ENCODE measurements at places on chromosomes 7 and 10.

- DNase-seq: no peak
Measured at GRCh38 chr10:79453392-79453791, 8.0 kb upstream of the ZCCHC24 start.

DNA sequence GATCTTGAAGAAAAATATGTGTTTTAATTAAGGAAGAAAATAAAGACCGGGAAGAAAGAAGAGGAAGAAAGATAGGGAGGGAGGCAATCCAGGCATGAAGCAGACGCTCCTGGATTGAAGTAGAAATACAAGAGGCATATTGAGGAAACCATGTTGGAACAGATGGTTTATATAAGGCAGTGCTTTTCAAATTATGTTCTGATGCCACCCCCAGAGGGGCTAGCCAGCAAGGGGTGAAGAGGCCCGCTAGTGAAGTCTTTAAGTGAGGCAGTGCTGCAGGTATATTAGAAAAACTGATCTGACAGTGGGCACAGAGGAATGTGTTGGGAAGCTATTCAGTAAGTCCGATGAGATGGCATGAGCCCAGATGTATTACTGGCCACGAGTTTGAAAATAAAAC lies 40.1 kb downstream of the REEP3 start:
- no peak for DNase-seq

DNA sequence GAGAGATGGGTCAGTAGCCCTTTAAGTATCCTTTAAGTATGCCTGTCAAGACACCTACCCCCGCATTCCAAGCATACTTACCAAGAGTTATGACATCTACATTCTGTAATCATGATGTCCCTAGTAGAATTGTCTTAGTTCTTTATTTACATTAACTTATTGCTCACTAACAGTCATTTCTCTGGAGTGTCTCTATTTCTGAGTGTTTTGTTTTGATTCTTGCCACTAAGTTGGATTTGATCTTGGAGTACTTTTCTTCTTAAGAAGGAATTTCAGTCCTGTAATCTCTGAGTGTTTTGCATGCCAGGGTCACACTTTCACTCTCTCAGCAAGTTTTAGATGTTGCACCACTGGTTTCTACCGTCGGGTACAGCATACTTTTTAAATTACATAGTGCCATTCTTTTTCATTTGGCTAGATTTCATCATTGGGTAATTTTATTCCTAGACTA lies 1053.9 kb downstream of the KCNMA1 start:
- DNase-seq: no peak

DNA sequence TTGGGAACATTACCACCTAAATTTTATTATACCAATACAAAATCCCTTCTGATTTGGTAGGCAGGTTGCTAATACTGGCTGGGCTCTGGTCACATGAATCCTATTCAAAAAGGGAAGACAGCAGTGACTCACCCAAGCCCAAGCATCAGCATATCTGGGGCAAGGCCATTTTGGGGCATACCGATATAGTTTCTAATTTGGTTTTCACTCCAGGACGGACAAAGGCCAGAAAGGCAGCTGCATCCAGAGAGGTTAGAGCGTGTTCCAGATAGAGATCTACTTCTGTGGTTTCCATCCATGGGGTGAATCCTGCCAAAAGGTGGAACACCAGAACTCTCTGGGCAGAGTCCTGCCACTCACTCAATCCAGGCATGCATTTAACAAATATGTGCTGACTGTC lies 335.8 kb downstream of the ELMO1 start:
- no peak for DNase-seq

DNA sequence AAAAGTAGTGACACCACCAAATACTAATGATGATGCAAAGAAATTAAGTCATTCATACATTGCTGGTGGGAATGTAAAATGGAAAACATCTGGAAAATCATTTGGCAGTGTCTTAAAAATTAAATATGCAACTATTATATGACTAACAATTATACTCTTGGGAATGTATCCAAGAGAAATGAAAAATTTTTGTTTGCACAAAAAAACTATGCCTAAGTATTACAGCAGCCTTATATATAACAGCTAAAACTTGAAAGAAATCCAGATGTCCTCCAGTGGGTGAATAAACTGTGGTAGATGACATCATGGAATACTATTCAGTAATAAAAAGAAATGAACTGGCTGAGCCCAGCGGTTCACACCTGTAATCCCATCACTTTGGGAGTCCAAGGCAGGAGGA lies 132.0 kb downstream of the NEBL start:
- DNase-seq: no peak

DNA sequence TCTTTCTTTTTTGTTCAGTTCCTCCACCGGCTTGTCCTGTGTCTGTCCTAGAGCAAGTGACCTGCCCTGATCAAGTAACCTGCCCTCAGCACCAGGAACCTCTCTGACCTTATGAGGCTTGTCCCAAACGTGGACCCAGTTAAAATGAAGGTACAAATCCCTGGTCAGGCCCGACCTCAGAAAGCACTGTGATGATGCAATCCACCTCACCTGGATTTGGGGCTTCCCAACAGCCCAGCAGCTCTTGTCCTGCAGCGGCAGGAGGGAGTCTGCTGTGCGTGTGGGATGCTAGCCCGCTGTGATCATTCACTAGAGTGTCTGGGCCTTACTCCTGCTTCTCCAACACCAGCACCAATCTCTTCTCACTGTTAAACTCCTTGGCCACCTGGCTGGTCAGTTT lies 11.2 kb downstream of the COL17A1 start:
- no peak for DNase-seq

- DNase-seq: no peak
Measured at GRCh38 chr7:106914018-106914607, 49.0 kb downstream of the PIK3CG start.

DNA sequence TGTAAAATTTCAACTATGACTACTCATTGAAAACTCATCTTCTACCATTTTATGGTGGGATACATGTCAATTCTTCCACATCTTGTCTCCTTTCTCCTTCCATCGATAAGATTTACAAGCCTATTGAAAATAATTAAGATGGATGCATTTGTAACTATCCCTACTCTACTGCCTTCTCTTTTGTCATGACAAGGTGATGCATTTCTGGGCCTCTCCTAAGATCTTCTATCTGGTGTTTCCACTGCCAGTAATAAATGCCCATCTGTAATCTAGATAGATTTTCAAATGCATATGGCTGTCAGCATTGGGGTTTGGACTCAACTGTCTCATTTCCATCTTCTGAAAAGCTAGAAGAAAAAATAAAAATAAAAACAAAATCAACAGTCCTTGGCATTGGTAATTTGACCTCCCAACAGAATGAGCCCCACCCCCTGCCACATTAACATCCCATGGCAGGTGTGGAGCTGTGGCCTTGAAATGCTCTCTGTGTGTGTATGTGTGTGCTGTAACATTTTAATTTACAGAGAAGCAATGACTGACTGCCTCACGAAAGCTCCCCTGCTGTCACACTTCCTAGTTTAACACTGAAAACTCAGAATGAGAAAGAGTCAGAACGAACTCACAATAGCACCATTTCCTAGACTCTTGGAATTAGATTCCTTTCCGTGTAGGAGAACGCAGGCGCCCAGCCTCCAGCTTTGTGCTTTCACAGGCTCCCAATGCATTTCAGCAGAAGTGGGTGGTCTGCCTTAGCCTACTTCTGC lies 74.2 kb downstream of the RHOBTB1 start:
- no peak for DNase-seq

GRCh38 chr7:111486472-111487142 lies 75.7 kb downstream of the IMMP2L start:
- no peak for DNase-seq

DNA sequence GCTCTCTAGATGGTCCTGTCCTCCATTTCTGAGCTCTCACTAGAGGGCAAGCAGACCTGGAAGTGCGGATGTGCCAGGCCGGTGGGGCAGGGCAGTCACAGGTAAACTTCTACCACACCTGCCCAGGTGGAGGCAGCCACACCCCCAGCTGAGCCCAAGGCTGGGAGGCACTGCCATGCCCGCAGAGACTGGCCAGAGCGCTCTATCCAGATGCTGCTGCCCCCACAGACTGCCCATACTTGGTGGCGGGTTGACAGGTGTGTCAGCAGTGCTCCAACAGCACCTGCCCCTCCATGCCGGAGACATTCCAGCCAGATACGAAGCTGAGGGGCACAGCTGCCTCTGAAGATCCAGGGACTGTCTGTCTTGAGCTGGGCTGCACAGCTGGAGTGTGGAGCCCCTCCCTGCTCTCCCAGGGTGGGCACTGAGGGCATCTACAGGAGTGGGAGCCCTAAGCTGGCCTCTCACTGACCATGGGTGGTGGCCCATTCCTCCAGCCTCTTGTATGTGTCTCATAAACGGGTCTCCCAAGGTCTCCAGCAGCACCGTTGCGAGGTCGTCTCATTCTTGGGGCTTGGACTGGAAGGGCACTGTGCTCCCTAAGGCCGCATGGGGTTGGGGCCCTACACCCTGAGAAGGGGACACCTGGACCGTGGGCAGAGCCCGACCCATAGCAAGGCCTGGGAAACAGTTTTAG lies 38.2 kb upstream of the PPIF start:
- DNase-seq: no peak

DNA sequence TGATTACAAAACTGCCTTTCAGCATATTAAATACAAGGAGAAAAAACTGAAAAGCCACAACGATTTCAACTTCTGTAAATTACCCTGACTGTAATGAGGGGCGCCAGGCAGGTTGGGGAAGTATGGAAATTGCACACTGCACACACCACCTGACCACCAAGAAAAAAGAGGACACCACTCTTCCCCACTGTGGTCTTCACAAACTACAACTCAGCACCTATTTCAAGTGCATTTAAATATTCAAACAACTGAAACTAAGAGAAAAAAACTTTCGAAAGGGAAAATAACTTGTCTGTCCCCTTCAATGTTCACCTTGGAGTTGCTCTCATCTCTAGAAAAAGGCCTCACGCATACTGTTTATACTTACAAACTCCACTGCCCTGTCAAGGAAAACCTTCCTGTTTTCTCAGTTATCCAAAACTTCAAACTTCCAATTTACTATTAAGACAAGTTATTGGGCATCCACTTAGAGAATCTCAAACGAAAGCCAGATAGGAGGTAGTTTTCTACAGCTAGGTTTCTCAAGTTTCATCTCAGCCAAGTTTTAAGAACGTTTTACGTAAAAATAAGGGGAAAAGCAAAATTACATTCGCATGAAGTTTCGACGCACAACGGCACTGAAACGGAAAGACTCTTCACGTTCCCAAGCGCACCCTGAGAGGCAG lies 1.4 kb downstream of the LARP4B start:
- no peak for DNase-seq

DNA sequence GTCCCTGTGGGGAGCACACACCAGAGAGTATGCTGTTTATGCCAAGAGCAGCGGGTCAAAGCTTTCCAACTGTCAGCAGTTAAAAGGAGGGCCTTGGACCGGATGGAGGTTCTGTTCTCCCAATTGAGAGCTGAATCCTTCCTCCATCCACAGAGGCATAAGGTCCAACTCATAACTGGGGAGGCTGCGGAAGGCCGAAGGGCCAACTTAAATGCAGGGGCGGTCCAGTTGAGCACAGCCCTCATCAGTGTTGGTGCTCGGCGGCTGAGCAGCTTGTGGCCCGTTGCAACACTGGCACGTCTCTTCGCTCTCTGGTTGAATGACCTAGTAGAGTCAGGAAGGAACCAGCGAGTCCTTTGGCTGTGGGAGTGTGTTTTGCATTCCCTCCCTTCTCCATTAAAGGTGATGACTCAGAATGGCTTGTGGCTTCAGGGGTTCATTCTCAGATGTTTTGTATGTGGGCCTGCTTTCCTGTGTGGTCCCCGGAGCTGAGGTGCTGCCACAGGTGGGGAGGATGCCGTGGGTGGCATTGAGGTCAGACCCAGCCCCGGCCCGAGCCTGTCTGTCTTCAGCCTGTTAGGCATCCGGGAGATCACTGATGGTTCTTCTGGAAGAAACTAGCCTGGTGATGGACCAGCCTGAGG lies 44.8 kb upstream of the DMBT1 start:
- DNase-seq: no peak

GRCh38 chr7:32152576-32152975 lies 82.4 kb upstream of the PDE1C start:
- no peak for DNase-seq

DNA sequence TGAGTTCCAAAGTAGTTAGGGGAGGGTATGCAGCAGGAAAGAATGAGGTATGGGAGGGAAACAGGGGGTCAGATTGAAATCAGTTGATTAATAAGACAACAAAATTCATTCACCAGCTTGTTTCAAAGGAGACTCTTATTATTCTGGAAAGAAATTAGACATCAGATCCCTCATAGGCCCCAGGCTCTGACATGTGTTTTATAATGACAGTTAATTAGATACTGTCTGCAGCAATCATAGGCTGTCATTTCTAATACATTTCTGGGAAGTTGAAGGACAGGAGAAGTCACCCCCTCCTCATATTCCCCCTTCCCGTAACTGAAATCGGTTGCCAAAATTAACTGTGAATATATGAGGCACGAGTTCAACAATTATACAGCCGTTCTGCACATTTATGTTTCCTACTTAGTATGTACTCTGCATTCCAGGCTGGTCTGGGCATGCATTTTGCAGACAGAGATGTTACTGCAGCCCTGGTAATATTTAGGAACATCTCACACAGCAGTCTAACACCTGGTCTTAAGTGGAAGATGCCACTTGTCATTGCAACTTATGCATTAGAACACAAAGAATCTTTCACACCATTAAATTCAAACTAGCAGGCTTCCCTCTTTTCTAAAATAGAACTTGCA lies 355.2 kb upstream of the LRGUK start:
- no peak for DNase-seq
